ENCODE measurements at places on chromosomes 6 and 20.

- DNase-seq = no peak
Measured at GRCh38 chr6:166969390-166970002, 13.1 kb upstream of the RNASET2 start.

GRCh38 chr6:83430611-83431544 is at the start of gene ME1:
ME1 (minus strand) TSS chr6:83431051; CDS start chr6:83430954, 97 bp downstream.
- DNase-seq = peak; percentile 76

DNA sequence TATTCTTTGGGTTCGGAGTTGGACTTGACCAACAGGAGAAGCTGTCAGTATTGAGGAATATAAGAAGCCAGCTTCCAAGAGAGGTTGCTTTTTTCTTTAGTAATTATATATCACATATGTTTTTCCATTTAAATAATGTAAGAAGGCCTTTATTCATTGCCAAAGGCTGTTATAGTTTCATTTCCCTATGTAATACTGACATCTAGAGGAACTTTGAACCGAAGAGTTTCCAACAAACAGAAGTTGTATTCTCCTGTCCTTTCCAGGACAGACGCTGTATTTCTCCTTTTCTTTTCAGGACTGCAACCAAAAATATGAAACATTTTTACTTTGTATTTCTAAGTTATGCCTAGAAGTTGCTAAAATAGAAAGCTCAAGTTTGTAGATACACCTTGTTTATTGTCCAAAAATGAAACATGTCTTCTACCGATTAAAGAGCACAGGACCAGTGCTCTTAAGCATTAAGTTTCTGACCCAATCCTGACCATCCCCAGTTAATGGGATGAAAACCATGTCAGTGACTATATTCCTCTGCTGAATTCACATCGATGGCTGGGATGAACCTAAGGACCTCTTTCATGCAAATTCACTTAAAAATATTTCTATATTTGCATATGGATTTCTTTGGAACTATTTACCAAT is 55.1 kb downstream of the MYLK4 start:
- DNase-seq = no peak

DNA sequence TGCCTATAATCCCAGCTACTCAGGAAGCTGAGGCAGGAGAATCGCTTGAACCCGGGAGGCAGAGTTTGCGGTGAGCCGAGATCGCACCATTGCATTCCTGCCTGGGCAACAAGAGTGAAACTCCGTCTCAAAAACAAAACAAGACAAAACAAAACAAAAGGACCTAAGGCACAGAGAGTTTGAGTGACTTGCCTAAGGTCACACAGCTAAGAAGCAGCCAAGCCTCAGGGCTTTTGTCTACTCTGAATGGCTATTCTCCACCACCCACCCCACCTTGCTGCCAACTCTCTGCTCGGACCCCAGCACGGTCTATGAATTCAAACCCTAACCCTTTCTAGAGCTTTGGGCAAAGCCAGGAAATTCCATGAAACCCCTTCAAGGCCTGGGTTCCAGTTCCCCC is 19.1 kb upstream of the TTPAL start:
- DNase-seq = no peak

GRCh38 chr6:130405549-130405948 is 39.7 kb downstream of the TMEM200A start:
- DNase-seq = no peak

- DNase-seq = no peak
Measured at GRCh38 chr6:56278171-56278591, 30.8 kb upstream of the COL21A1 start.

GRCh38 chr6:37820718-37821079 is 1.2 kb downstream of the ZFAND3 start:
- no peak for DNase-seq

DNA sequence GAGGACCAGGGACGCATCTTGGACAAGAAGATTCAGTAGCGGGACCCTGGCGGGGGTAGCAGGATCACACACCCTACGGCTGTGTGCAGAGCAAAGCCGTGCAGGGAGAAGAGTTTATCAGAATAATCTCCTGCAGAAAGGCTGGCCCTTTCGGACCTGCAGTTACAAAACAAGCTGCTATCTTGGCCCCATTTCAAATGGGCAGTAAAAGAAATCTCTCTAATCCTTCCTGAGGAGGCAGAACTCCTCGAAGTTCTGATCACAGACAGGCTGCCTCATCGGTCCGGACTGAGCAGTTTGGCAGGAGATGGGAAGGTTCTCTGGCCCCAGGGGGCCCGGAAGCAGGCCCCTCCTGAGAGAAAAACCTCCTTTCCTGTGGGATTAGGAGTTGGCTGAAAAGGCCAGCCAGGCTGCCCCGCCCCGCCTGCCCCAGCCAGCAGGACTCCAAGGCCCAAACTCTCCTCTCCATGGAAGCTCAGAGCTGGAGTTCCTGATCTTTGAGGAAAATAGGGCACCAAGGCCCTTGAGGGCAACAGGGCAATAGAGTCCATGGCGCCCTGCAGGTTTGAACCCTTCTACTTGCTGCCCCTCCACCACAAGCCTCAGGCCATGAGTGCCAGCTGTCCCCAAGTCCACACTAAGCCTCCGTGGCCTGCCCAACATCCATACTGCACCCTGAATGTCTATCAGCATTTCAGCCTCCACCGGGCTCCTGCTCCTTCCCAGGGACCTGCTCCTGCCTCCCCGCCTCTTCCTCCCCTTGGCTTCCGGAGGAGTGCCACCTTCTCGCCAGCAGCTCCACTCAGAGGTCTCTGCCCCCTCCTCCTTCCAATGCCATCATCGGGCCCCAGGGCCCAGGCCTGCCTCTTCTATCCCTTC is 141.3 kb downstream of the PREX1 start:
- no peak for DNase-seq

DNA sequence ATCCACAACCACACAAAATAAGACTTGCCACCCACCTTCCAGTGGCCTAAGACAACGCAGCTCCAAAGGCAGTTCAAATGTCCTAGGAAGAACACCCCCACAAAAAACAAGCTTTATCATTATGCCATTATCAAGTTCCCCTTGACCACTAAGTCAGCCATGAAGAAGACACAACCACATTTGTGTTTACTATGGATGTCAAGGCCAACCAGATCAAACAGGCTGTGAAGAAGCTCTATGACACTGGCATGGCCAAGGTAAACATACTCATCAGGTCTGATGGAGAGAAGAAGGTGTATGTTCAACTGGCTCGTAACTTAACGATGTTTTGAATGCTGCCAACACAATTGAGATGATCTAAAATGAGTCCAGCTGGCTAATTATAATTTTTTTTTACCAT is 26.1 kb downstream of the SEC63 start:
- DNase-seq = no peak

DNA sequence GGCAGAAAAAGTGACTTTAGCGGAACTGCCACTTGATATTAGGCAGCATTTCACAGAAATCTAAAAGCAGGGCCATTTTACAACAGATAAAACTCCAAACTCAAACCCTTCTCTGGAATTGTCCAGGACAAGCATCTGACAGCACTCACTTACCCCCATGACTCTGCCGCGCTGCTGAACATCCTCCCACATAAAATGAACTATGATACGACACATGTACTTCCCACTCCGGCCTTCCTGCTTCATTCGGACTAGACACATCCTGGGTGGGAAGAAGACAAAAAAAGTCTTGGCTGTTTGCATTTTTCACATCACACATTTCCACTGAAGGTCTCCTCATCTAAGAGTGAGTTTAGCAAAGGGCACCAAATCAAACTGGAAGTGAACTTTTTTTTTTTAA is 54.8 kb upstream of the FAM83C start:
- DNase-seq = no peak

DNA sequence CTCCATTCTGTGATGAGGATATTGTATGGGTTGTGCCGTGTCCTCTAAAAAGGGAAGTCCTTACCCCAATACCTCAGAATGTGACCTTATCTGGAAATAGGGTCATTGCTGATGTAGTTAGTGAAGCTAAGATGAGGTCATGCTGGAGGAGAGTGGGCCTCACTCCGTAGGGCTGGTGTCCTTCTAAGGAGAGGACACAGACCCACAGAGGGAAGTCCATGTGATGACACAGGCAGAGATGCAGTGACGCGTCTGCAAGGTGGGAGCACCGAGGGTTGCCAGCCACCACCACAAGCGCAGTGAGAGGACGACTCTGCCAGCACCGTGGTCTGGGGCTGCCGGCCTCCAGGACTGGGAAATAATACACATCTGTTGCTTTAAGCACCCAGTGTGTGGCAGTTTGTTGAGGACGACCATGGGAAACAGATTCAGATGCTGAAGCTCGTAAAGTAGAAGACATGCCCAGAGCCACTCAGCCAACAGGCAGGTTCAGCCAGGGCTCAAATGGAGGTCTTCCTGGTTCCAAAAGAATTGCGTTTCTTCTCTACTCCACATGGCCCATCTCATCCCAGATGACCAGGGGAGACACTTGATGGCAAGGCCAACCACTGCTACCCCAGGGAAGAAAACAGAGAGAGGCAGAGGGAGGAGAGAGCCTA is 59.2 kb upstream of the DUSP22 start:
- DNase-seq = no peak

GRCh38 chr6:42429042-42429585 is 22.6 kb downstream of the TRERF1 start:
- no peak for DNase-seq

DNA sequence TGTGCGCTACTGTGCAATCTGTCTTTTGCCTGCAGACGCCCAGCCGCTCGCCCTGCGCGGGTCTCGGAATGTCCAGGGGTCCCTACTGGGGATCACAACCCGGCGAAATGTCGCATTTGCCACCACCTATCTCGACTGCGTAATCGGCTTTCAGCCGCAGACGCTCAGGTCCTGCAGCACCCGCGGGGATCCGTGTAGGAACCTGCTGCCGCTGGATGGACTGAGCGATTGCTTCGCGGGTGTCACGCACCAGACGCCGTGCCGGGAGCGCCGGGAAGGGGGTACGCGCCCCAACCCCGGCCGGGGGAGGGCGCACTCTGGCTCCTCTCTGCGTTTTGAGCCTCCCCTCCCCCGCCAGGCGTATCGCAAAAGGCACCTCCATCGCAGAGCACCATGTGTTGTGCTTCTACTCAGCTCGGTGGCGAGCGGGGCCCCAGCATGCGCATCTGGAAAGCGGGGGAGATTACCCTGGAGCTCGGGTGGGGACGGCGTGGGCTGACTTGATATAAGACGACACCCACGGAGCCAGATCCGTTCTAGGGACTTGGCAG is 747 bp upstream of the PTPRA start:
- peak; percentile 49 for DNase-seq

- no peak for DNase-seq
Measured at GRCh38 chr6:30689022-30689865, 1.5 kb downstream of the NRM start.

GRCh38 chr6:159301810-159302593 is 132.8 kb downstream of the FNDC1 start:
- no peak for DNase-seq

DNA sequence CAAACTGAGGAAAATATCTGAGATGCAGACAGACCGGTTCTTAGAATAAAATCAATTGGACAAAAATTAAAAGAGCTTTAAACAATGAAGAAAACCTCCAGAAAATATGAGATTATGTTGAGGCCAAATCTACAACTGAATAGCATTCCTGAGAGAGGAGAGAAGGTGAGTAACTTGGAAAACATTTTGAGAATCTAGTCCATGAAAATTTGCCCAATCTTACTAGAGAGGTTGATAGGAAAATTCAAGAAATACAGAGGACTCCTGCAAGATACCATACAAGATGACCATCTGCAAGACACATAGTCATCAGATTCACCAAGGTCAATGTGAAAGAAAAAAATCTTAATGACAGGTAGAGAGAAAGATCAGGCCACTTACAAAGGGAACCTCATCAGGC is 437.7 kb upstream of the ADGRB3 start:
- no peak for DNase-seq

DNA sequence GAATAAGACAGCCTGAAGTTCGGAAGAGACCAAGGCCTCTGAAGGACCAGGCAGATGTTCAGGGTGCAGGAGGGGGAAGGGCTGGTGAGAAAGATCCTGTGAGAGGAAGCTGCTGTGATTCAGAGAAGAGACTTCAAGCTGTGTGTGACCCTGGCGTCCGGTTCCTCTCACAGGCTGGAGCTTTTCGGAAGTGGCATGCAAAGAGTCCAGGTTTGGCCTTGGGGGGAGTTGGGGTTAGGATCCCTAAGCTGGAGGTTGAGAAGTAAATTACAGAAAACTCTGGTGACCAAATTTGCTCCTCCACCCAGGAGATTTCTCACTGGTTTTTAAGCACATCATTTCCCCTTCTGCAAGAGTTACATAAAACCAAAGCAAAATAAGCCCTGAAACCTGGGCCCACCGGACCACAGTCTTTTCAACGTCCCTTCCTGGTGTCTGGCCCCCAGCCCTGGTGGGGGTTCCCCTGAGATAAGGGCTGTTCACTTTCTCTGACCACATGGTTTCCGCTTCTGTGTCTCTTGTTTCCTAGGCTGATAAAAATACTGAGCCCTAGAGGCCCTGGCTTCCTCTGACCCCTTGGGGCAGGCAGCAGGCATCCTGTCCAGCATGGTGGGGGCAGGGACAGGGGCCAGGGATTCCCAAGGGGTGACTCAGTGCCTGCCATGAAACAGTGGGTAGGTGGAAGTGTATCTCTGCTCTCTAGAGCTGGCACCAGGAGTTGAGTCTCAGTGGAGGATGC is 12.0 kb upstream of the LTA start:
- peak; percentile 74 for DNase-seq

DNA sequence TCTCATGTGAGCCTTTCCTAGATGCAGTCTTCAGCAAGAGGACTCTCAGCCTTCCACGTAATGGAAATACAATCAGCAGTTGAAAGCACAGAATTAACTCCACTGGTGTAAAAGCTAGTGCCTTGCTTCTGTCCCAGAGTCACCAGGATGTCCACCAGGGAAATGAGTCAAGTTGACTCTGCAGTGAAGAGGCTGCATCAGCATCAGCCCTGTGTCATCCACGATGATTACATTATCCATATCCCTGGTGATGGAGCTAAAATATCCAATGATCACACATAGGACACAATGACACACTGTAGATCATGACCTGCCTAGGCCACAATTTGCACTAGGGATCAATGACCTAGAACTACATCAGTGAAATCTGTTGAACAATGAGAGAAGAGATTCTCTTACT is 262.4 kb downstream of the ERMARD start:
- no peak for DNase-seq
